ENCODE measurements at places on chromosomes 11 and 22.

DNA sequence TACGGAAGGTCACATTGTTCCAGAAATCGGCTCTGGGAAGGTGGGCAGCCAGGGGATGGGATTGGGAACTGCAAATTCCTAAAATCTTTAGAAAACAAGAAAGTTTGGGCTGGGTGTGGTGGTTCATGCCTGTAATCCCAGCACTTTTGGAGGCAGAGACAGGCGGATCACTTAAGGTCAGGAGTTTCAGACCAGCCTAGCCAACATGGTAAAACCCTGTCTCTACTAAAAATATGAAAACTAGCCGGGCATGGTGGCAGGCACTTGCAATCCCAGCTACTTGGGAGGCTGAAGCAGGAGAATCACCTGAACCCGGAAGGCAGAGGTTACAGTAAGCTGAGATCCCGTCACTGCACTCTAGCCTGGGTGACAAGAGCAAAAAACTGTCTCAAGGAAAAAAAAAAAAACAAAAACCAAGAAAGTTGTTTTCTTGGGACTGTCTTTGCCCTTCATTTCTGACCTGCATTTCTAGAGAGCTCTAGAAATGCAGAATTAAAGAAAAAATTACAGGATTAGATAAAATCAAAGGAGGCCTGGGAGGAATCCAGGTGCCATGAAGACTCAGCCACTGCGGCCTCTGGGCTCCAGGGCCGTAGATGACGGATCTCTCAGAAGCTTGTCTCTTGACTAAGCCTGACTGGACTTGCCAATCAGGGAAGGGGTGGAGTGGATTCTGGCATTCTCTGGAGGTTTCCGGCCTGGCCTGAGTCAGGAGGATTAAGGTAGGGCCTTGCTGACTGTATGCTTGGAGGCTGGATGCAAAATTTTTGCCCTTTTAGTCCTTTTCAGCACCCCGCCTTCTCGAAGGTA is 5.3 kb upstream of the MALAT1 start:
- DNase-seq = no peak

DNA sequence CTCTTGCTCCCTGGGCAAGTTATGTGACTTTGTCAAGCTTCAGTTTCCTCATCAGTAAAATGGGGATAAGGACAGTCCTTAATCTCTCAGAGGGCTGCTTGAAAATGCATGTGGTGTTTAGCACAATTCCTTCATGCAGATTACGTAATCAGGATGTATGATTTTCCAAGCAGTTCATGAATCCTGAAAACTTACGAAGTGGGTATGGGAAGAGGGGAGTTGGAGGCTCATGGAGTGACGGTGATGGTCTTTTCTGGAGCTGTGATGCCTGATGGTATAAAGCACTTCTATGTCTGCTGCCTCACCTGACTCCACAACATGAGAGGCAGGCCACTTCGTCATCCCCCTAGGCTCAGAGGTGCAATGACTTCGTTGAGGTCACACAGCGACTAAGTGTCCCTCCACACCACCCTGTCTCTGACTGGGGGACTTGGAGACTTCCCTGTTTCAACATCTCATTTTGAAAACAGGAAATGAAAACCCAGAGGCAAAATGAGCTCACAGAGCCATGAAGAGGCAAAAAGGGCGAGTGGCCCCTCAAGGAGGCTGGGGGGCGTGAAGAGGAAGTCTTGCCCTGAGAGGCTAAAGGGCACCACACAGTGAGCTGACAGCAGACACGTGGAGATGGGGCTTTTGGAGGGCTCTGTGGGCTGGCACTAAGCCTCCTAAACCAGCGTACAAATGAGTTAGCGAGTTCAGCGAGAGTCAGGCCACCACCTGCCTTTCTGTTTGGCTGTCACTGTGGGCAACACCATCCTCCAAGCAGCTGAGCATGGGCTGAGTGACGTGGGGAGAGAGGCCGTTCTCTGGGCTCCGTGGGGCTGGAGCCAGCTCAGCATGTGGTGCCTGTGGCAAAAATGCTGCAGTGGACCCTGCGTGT is 10.1 kb downstream of the MCM5 start:
- peak; percentile 26 for DNase-seq

- DNase-seq = no peak
Observed at GRCh38 chr11:62273284-62273683, 3.3 kb downstream of the SCGB2A2 start.

DNA sequence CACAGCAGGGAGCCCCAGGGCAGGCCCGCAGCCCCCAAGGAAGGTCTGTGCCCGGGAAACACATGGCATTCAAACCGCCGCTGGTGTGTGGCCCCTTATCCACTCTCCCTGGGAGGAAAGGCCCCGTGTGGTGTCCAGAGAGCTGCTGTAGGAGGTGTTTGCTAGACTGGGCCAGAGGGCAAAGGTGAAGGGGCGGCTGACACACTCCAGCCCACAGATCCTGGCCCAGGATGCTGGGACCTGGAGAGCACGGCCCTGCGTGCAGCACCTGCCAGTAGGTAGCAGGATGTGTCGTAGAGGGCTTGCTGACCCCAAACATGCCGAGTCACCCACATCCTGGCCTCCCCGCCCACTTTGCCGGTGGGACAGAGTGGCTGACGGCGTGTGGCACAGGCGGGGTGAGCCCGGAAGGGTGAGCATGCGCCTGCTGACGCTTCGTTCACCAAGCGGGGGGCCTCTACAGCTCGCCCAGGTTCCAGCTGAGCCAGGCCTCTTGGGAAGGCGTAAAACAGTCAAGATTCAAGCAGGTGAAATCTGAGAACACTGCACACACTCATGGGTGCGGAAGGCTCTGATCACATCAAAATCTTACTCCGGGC is 11.0 kb downstream of the OSBPL5 start:
- DNase-seq = no peak

DNA sequence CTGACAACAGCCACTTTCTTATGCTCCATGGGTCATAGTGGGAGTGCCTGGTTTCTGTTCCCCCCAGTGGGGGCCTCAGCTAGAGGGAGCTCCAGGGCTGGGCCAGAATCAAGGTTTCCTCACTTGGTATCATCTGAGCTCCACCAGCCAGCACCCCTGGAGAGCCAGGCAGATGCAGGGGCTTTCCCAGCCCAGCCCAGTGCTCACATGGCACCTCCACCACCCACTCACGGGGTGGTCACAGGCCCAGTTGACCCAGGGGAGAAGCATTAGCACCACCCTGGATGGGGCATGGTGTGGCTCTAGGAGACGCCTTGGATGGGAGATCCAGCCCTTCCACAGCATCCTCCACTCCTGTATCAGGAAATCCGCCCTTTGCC is 24.1 kb upstream of the WNT7B start:
- no peak for DNase-seq

GRCh38 chr22:37571992-37572373 is 7.9 kb downstream of the LGALS2 start:
- no peak for DNase-seq

- DNase-seq = no peak
Observed at GRCh38 chr22:19168088-19168890, 10.2 kb downstream of the SLC25A1 start.

DNA sequence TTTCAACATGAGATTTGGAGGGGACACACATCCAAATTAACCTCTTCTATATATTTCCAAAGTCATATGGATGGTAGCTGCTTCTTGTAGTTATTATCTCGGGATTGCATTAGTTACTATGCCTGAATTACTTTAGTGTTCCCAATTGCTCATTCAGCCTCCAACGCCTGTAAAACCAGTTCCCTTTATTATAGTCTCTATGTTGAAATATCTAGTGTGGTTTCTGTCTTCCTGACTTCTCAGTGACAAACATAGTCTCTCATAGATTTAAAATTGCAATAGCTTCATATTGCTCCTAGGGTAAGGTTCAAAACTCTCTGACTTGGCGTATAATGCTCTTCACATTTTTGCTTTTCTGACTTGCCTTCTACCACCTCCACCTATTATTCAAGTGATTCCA is 366.4 kb downstream of the CASP12 start:
- no peak for DNase-seq

DNA sequence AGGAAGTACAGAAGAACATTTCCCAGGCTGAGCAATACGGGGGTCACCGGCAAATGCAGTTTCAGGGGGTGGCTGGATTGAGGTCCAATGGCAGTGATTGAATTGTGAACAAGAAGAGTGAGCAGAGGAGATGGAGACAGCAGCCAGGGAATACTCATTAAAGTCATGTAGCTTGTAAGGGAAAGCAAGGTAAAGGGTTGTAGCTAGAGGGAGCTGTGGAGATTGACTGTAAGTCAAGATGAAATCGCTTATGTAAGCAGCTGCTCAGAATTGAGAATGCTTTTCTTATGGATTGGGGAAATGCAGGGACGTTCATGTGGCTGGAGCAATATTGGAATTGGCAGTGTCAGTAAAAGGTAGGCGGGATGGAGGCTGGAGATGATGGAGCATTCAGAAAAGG is 111.4 kb upstream of the TBCEL start:
- no peak for DNase-seq

DNA sequence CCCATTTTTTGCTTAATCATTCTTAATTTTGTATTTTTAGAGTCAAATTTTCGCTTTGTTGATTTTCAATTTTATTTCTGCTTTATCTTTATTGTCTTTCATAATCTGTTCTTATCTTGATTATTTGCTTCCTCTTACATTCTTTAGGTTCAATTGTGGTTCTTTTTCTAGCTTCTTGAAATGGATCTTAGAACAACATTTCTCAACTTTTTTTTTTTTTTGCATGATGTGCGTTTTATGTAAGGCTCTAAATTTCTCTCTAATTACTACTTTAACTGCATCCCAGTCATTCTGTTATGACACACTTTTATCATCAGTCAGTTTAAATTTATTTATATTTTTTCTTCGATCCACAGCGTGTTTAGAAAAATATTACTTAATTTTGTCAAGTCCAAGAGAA is 65.2 kb upstream of the PARVA start:
- no peak for DNase-seq

GRCh38 chr11:71446942-71447688 is 1.1 kb downstream of the DHCR7 start:
- no peak for DNase-seq

DNA sequence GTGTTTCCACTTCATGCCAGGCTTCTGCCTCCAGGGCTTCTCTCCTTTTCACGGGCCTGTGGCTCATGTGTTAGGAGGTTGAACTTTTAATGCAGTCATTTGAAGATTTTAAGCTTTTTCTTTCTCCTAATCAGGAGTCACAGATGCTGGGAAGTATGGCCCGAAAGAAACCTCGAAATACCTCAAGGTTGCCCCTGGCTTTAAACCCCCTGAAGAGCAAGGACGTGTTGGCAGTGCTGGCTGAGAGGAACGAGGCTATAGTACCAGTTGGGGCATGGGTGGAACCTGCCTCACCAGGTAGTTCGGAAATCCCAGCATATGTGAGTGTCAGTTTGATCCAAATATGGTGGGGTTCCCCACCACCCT is 571 bp downstream of the CCDC15 start:
- no peak for DNase-seq

DNA sequence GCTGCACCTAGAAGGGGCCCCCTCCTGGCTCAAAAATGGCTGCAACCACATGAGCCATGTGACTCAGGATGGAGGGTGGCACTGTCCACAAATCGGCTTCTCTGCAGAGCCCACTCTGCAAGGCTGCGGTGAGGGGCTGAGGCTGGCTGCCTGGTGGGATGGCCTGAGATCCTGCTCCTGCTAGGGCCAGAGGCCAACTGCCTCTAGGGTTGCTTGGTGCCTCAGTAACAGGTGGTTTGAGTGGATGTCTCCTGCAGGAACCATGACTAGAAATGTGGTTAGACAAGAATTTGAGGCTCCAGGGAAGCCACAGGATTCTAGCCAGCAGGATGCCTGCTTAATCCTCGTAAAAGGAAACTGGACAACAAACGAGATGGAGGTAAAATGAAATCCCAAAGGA is 17.1 kb downstream of the PATZ1 start:
- no peak for DNase-seq

- no peak for DNase-seq
Observed at GRCh38 chr22:23796461-23796860, 9.7 kb downstream of the SMARCB1 start.

GRCh38 chr11:116387641-116388040 is 385.1 kb downstream of the BUD13 start:
- no peak for DNase-seq

- no peak for DNase-seq
Observed at GRCh38 chr11:14267861-14268635, 90.9 kb downstream of the RRAS2 start.

GRCh38 chr11:75792127-75792731 is 22.8 kb upstream of the UVRAG start:
- DNase-seq = no peak

DNA sequence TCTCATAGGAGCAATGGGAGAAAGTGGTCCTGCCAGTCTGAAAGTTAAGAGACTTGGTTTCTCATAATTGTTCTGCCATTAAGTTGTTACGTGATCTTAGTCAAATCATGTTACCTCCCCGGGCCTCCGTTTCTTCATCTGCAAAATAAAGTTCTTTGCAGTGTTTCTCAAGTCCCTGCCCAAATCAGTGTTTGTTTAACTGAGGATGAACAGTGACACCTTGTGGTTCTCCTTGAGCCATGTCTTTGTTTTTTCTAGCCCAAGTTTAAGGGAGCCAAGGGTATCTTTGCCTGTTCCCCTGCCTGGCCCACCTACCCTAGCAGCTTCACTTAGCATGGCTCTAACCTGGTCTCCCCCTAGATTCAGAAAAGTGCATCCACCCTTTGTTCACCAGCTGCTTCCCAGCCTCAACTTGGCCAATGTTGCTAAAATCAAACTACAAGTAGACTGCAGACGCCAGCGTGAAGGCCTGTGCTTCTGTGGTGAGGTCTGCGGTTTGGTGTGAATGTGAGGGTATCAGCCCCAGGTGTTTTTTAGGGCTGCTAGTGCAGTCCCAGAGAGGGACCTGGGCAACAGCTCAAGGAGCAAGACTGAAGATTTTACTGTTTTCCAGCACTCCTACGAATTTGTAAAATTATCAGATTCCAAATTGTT is 35.5 kb downstream of the FZD4 start:
- DNase-seq = no peak

- no peak for DNase-seq
Observed at GRCh38 chr11:89495951-89496350, 4.8 kb upstream of the NOX4 start.

DNA sequence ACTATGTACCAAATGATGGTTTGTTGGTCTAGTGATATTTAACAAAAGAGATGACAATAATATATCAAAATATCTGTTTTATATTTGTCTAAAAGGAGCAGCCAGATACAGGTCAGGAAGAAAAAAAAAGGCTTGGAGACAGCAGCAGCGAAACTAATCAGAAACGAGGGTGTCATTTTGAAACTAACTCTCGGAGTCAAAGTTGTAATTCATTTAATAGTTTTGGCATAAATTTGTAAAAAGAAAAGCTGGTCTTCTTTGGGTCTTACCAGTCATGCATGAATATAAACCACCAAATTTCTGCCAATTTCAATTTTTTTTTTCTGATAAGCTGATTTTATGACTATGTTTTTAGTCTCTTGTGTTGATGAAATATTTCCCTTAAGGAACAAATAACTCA is 25.5 kb downstream of the NPAT start:
- DNase-seq = no peak

DNA sequence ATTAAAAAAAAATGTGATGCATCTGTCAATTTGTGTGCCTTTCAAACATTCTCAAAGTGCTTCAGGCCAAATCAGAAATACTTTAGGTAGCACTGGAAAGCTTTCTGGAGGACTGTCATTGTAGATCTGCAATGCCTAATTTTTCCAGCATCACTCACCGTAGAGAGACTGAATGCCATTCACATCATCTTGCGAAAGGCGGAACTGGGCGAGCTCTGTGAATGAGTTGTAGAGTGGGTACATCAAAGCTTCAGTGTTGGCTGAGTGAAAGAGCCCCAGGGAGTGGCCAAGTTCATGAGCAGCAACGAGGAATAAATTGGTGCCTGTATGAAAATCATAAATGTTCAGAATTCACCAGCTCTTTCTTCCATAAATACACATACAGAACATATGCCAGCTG is 4.0 kb downstream of the MMP10 start:
- no peak for DNase-seq

Data from CD4-positive, alpha-beta T cell treated with Interleukin-4 for 4 hours (primary cell).